ENCODE measurements at places on chromosomes 5 and 9.
A peak's percentile ranks its signal among the peaks of the same experiment; 100 is the strongest.

GRCh38 chr5:132576123-132576522, 19.3 kb downstream of the RAD50 start:
- DNase-seq = no peak

GRCh38 chr9:135032868-135033460, 54.5 kb upstream of the OLFM1 start:
- no peak for DNase-seq

GRCh38 chr5:122774519-122774860, 390 bp upstream of the SNX2 start:
- no peak for DNase-seq

GRCh38 chr5:133123297-133123696, 71.5 kb downstream of the HSPA4 start:
- no peak for DNase-seq

DNA sequence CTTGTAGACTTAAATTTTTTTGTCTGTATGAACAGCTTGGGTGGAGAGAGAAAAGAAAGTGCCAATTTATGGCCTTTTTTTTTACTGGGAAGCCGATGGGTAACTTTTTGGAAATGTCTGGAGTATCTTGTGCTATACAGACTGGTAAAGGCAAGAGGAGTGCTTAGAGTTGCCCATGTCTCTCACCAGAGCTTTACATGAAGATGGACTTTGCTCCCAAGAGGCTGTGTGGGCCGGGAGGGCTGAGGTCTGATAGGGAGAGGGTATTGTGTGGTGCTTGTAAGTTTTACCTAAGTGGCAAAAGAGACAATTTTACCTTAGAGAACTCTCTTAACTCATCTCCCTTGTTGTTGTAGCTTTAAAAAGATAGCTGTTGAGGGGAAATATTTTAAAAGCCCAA, 203.2 kb downstream of the SEMA6A start:
- no peak for DNase-seq

GRCh38 chr5:125584140-125584520, 837.7 kb upstream of the ZNF608 start:
- no peak for DNase-seq

- no peak for DNase-seq
These were observed 40.6 kb downstream of the TENT4A start for GRCh38 chr5:6753851-6754250.

- no peak for DNase-seq
These were observed 9.4 kb downstream of the VDAC1 start for GRCh38 chr5:133995341-133995740.

GRCh38 chr5:42840269-42840668, 28.6 kb upstream of the SELENOP start:
- peak; percentile 87 for DNase-seq

DNA sequence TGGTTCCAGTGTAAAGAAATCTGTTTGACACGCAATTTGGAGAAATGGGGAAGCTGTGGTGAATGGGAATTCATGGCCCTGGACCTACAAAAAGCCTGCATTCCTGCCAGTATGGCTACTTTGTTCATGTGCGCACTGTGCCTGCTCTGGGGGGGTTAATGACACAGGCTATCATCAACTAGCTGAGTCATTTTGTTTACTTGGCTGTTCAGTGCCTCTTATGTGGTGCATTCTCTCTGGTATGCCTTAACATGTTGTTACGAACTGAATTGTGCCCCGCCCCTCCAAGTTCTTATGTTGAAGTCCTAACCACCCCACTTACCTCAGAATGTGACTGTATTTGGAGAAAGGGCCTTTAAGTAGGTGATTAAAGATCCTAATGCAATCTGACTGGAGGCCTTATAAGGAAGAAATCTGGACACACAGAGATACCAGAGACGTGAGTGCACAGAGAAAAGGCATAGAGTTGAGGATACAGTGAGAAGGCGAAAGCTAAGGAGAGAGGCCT, 20.4 kb upstream of the UBAP1 start:
- DNase-seq = peak; percentile 56

DNA sequence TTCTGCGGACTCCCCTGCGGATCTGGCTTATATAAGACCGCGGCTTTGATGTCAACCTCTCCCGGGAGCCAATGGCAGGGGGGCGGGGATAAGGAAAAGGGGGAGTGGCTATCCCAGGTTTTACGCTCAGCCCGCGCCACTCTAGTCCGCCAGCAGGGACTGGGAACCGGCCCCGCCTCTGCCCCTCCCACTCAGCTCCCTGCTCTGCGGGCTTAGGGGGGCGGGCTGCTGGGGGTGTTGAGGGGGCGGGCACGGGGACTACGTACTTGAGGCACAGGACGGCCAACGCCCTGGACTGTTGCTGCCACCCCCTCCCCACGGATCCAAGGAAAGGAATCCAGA, at the start of gene HAND1:
HAND1 (minus strand) TSS at position 4 of the 342 bp plus-strand sequence. CDS start 219 bp downstream, outside the sequence.
- DNase-seq = no peak

GRCh38 chr5:151312756-151313324, 9.3 kb upstream of the SLC36A3 start:
- no peak for DNase-seq

GRCh38 chr5:159001247-159001646, 98.5 kb downstream of the EBF1 start:
- no peak for DNase-seq

DNA sequence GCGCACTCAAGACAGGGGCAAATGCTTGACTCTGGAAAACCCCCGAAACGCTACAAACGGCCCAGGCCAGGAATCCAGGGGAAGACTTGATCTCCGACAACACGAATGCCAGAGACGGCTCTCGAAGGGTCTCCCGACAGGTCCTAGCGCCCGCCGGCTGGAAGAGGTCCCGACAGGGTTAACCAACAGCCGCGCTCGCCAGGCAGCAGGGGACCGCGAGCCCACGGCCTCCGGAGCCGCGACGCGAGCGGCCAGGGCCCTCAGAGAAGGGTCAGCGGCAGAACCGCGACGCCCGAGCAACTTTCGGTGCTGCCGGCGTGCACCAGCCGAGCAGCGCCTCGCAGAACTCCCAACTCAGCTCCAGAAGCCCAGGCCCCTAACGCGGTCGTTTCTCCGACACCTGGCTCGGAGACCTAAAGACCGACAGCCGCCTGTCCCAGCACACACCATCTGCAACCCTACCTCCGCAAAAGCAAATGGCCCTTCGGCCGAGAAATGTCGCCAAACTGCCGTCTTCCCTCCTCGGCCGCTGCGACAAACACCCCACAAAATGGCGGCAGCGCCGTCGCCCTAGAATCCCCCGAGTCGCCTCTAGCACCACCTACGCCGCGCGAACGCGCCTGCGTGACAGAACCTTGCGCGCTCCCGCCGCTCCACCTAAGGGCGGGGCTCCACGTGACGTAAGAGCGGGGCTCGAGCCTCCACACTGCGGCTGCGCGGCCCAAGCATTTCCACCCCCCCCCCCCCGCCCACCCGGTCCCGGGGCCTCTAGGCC, at the start of gene CLK4:
CLK4 (minus strand) TSS at position 567 of the 775 bp plus-strand sequence. CDS start 3,634 bp downstream, outside the sequence.
- DNase-seq = peak; percentile 80

DNA sequence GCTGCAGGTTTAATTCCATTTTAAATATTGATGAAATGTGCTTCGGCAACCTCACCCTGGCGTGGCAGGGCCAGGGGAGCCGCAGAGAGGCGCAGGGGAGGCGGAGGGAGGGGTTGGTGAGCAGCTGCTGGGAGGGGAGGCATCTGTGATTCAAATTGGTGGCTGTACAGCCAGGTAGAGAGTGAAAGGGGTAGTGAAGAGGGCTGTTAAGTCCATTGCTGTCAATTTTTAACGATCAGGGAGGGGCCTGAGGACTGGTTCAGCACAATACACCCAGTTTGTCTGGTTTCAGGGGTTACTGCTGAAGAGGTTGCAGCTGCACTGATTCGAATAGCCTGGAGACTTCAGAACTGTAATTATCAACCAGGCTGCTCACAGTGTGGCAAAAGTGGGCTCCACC, 31.3 kb downstream of the LHX6 start:
- DNase-seq = no peak

GRCh38 chr9:90458485-90458884, 184.1 kb downstream of the DIRAS2 start:
- no peak for DNase-seq

DNA sequence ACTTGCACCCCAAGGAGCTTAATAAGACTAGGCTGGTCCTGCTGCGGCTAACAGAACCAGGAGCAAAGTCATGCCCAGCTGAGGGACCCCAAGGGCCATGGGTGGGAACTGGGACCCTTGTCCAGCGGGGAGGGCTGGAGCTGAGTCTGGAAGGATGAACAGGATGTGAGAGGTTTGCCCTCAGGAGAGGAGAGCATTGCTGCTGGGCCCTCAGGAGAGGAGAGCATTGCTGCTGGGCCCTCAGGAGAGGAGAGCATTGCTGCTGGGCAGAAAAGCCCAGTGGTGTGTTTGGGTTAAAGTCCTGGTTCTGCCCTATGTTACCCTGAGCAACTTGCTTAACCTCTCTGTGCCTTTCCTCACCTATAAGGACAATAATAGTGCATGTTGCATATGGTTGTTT, 125.8 kb downstream of the MACROH2A1 start:
- DNase-seq = no peak

GRCh38 chr5:69158039-69158438, 8.9 kb upstream of the CCNB1 start:
- DNase-seq = no peak

DNA sequence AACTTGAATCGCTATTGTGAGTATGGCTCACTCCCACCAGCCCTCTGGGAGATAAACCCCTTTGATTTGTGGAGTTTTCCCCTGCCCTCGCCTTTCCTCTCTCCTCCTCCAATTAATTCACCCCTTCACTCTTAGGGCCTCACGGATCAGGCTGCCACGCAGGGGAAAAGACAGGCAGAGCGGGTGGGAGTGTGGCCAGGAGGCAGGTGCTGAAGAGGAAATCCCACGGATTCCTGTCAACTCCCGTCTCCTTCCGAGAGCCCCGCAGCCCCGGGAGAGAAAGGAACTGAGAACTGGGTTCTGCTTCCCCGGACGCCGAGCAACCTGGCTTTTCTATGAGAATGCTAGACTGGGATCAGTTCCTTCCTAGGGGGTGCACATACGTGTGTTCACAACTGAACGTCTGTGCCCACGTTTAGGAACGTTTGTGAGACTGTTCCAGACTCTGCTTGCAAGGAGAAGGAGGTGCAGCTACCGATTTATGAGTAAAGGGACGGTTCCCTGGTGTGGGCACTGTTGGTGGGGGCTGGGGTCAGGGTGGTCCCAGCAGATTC, 314.5 kb upstream of the TLE4 start:
- DNase-seq = no peak

GRCh38 chr5:2176581-2176980, 293.9 kb upstream of the IRX4 start:
- no peak for DNase-seq

- DNase-seq = no peak
These were observed 140.9 kb downstream of the SLC25A46 start for GRCh38 chr5:110879675-110880074.

DNA sequence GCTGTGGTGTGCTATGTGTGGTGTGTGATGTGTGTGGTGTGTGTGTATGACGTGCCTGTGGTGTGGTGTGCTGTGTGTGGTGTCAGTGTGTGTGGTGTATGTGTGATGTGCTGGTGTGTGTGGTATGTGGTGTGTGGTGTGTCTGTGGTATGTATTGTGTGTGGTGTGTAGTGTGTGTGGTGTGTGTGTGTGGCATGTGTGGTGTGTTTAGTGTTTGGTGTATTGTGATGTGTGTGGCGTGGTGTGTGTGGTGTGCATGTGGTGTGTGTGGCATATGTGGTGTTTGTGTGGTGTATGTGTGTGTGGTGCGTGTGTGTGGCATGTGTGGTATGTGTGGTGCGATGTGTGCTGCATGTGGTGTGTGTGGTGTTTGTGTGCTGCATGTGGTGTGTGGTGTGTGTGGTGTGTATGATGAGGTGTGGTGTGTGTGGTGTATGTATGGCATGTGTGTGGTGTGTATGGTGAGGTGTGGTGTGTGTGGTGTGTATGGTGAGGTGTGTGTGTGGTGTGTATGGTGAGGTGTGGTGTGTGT, 18.3 kb upstream of the RNU6ATAC start:
- no peak for DNase-seq

DNA sequence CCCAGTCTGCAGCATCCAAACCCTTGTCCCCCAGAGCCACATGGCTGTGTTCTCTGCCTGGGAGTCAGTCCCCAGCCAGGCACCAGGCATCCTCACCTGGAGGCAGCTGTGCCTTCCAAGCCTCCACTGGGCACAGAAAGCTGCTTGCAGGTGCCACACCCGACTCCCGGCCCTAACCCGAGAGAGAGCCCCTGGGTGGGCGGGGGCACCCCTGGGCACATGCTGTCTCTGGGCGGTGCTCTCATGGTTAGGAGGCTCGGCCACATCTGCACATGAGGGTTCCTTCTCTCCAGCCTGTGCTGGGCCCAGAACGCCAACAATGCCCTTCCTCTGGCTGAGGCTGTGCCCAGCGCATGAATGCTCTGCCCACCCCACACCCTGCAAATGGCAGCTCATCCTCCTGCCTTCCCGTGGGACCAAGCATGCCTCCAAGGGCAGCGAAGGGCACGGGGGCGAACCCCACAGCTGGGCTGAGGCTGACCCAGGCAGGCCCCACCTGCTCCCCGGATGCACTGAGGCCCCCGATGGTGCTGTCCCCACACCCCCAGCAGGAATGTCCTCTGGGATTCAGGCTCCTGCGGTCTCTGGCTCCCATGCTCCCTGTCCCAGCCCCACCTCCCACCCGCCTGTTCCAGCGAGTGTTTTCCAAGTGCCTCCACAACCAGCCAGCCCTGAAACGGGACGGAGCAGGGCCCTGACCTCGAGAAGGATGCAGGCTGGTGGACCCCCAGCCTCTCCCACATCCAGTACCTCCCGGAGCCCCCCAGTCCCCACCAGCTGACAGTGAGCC, 22.5 kb upstream of the CAMSAP1 start:
- DNase-seq = no peak

- no peak for DNase-seq
These were observed at the start of gene GBGT1 for GRCh38 chr9:133163504-133164172. GBGT1 (minus strand) TSS chr9:133163914; CDS start chr9:133162412, 1,502 bp downstream.

DNA sequence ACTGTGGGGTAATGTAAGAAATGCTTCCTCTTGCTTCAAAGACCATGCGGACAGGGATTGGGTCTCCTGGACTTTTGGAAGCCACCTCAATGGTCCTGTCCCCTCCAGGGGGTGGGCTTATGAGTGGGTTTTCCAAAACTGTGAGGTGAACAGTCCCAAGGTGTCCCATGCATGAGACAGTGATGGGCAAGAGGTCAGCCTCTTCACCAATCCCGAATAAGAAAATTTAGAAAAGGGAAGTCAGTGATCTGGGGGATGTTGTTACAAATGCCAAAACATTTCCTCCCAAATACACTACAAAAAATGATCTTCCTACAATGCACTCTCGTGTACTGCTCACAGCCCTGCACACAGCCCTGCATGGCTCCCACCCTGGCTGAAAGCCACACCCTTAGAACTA, 215.7 kb upstream of the TBC1D2 start:
- DNase-seq = no peak

- peak; percentile 83 for DNase-seq
These were observed 168.8 kb upstream of the RAI14 start for GRCh38 chr5:34487159-34487879.

Data from non-pigmented ciliary epithelial cell (primary cell).